ENCODE measurements at places on chromosomes 6 and 20. TPM values are rescaled to one million over a fixed set of nuclear protein-coding genes. Genes with fewer than 3 reads are reported as not detected.

Gene GRIK2
- total RNA-seq = 5.4 TPM

DNA sequence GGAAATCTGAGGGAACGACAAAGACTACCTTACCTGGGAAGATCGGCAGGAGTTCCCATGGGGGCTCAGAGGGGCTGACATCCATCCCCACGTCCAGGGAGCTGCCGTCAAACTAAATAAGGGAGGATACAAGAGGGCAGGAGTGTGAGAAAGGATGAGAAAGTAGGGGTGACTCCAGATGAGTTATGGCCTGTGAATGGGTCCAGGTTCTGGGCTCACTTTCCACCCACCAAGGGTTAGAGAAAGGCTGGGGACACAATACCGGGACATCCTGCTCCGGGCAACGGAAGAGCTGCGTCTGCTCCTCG is 683 bp downstream of the ATF6B start:
- DNase-seq = no peak

Gene TFAP2C
- 3.6 TPM for total RNA-seq

Gene GLP1R
- not detected for total RNA-seq

DNA sequence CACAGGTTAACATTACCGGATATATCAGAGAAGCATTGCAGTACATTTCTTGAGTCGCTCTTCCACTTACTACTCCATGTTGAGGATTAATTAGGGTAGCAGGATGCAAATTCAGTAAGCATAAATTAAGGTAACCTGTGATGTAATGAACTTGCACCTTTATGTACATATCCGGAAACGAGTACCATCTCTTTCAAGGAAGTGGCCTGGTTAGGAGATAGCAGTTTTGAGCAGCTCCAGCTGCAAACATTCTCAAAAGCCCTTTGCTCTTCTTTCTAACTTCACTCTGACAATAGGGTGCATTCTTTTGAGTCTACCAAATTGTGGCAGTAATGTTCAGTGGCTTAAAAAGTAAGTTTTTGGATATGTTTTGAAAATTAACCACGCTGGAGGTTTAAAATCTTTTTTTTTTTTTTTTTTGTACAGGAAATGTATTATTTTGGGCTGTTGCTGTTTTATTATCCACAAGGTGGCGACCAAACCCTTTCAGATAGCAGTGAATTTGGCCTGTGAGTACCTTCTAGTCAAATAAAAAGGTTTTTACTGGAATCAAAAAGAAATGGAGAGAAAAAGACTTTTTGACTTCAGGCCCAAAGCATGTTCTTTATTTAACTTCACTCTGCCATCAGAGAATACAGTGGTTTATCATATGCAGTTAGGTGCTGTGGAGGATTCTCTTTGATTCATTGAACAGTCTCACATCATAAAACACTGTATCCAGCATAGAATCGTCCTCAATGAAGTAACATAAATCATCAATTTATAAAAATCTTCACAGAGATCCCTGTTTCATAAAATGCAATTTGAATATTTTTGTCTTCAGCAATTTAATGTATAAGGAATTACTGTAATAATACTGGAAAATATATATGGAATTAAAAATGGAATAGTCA is 8.9 kb downstream of the FAM217B start:
- DNase-seq = no peak

GRCh38 chr20:4513720-4514119 is 208.0 kb upstream of the PRND start:
- no peak for DNase-seq

- no peak for DNase-seq
Observed at GRCh38 chr6:160882006-160882405, 109.6 kb upstream of the MAP3K4 start.

DNA sequence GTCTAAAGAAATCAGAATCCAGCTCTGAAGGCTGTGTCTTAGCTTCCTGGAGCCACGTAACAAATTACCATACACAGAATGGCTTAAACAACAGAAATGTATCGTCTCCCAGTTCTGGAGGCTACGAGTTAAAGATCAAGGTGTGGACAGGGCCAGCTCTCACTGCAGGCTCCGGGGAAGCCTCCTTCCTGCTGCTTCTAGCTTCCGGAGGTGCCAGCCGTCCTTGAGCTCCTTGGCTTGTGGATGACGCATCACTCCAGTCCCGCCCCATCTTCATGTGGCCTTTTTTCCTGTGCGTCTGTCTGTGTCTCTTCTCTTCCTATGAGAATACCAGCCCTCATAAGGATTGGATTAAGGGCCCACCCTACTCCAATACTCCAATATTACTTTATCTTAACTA is 319.1 kb upstream of the QKI start:
- DNase-seq = no peak

Gene TNNC2
- not detected for total RNA-seq

DNA sequence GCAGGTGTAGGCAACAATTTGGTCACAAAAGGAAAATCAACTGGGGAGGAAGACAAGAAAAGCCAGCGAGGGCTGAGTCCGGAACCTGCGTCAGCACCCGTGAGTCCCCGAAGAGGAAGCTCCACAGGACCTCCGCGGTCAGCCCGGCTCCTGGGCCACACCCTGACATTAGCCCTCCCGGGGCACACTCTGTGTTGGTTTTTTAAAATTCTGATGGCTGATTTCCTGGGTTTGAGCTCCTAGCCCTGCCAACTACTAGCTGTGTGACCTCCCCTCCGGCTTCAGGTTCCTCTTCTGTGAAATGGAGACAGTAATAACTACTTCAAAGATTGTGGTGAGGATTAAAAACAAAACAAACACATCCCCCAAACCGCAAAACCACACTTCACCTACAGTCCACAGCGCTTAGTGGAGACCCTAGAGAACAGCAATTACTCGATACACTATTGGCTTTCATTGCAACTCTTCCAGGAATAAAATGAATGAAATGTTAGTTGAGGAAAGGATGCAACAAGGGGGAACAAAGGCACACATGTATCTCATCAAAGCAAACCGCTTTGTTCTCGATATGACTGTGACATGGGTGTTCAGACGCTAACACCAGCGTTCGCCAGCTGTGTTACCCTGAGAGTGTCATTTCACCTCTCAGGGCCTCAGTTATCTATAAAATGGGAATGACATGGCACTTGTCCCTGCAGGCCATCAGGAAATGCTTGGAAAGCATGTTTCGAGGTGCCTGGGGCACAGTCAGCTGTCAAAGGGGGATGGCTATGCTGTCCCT is 985 bp downstream of the ZBP1 start:
- no peak for DNase-seq

- no peak for DNase-seq
Observed at GRCh38 chr20:4812216-4812615, 90.5 kb downstream of the PRND start.

Data from sigmoid colon (tissue), 7 donors.